ENCODE measurements at places on chromosomes 2 and 18. TPM values are rescaled to one million over a fixed set of nuclear protein-coding genes. Genes with fewer than 3 reads are reported as not detected.

DNA sequence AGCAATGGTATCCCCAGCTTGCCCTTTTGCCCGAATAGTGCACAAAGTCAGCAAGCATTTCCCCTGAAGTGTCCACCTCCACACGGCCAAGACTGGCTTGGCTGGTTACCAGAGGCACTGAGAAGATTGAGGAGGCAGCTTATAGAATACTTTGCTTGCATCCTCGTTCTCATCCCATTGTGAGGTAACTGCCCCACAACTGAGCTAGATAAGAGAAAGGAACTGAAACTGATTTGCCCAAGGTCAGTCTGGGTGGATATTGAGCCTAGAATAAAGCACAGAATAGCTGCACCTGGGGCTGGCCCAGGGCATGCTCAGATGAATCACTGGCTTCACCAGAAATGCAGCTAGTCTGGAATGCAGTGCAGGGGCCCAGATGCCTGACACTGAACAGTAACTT lies 32.7 kb upstream of the MAP4K3 start:
- peak; percentile 29 for DNase-seq

The EGR4 gene
- not detected for polyA plus RNA-seq

DNA sequence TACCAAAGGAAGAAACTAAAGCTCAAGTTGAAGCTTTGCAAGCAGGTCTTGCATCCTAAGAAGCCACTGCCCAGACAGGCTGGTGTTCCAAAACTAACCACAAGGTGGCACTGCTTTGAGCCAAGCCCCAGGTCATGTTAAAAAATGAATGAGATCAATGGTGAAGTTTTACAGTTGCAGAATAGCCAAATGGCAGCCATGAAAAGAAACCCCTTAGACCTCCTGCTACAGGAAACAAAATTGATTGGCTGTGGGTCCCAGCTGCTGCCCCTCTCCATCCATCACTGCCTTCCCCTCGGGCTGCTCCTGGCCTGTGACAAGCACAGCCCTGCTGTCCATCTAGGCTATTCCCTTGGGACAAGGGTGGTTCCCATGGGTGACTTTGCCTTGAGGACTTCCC lies 20.7 kb upstream of the MREG start:
- DNase-seq = peak; percentile 33

- DNase-seq = peak; percentile 11
Measured at GRCh38 chr18:79133724-79134123, 64.5 kb downstream of the ATP9B start.

The GAL3ST2 gene
- not detected for polyA plus RNA-seq

DNA sequence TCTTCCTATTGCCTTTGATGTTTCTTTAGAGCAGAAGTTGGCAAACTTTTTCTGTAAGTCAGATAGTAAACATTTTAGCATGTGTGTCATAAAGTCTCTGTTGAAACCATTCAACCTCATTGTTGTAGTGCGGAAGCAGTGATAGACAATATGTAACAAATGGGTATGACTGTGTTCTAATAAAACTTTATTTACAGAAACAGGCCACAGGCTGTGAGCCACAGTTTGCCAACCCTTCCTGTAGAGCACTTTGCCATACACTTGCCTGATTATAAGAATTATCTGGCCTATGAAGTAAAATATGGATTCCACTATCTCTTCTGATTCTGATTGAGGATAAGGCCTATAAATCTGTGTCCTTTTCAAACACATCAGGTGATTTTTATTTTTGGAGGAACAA lies 237.4 kb downstream of the DOK6 start:
- no peak for DNase-seq

GRCh38 chr2:218075975-218076811 lies 7.1 kb downstream of the RUFY4 start:
- no peak for DNase-seq

DNA sequence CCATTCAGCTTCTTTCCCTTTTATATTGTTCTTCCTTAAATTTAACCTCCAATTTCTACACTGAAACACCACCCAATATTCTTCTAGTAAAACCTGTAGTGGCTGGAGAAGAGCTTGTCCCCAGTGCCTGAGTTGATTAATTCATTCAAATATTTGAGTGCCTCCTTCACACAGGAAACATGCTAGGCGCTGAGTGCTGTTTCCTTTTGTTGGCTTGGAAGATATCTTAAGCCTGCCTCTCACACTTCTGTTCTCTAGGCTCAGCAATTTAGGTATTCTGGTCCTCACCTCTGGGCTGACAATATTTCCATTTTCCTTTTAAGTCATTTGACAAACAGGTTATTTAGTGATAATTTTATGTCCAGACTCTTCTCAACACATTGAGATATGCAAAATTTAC lies 185.4 kb downstream of the SETBP1 start:
- DNase-seq = no peak

- no peak for DNase-seq
Measured at GRCh38 chr2:47725808-47726207, 57.1 kb upstream of the MSH6 start.

The CCDC150 gene
- polyA plus RNA-seq = 3.2 TPM

DNA sequence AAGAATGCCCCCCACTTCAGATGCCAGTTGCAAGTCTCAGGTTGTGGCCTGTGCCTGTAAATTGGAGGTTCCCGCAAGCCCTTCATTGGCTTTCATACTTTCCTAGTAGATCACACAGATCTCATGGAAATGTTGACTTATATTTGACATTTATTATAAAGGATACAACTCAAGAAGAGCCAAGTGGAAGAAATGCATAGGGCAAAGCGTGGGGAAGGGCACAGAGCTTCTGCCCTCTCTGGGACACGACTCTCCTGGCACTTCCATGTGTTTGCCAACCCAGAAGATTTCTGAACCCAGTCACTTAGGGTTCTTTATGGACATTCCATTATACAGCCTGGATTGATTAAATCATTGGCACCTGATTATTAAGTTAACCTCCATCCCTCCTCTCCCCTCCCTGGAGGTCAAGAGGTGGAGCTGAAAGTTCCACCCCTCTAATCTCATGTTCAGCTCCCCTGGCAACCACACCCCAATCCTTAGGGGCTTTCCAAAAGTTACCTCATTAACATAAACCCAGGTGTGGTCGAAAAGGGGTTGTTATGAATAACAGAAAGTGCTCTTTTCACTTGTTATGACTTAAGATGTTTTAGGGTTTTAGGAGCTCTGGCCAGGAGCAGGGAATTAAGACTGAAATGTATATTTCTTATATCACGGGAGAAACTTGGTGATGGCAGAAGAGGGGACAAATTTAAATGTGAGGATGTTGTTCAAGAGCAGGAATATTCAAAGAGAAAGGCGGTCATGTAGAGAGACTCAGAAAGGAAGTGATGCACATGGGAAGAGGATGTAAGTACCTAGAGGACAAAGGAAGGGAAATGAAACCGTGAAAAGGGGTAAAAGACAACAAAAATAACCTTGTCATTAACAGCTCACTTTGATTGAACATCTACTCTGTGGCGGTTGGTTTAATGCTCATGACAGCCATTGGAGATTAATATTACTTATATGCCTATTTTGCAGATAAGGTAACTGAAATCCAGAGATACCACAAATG lies 31.8 kb downstream of the SP100 start:
- no peak for DNase-seq

DNA sequence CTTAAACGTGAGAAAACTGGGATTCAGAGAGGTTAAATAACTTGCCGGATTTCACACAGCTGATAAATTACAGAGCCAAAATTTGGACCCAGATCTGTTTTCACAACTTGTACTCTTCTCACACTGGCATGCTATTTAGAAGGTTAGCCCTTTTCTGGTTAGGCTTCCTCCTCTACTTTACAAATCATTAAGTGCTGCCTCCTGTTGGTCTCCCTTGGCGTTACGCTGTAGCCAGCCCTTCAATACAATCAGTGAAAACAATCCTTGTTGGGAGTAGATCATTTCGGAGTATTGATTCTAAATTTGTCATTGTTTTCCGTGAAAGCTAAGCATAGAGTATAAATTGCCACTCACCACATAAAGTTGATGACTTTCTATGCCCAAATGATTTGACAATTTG lies 153.5 kb downstream of the ARHGAP15 start:
- no peak for DNase-seq

- no peak for DNase-seq
Measured at GRCh38 chr18:10074110-10074509, 160.3 kb downstream of the VAPA start.

DNA sequence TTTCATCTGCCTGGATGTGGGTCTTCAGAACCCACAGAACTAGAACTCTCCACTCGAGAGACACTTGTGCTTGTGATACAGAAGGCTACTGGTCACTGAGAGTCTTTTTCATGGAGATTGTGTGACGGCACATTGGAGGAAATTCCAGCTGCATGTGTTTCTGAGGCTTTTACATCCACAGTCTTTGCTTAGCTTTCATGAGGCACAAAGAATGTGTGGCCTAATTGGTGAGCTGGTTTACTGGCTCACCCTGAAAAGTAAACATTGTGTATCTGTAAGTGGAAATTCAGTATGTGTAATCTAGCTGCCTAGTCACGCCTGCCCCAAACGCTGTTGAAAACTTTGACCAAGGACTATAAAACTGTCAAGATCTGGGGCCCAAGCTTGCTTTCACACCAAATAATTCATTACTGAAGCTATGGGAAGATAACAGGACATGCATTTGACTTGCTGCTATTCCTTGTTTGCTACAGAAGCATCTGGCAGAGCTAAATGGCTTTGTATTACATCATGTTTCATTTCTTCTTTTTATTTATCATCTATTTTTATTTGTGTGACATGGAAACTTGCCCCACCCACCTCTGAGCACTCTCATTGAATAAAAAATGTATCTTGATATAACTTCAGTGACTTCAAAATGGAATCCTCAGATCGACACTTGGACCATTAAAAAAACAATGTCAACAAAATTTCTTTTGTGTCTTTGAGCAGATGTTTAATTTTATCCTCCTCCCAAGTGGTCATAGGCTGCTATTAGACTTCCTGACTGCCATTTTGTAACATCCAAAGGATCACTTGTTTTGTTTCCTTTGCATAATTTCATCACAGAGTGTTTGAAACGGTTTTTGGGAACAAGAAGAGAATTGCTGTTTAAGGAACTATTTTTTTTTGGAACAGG lies 80.2 kb downstream of the EFEMP1 start:
- no peak for DNase-seq

DNA sequence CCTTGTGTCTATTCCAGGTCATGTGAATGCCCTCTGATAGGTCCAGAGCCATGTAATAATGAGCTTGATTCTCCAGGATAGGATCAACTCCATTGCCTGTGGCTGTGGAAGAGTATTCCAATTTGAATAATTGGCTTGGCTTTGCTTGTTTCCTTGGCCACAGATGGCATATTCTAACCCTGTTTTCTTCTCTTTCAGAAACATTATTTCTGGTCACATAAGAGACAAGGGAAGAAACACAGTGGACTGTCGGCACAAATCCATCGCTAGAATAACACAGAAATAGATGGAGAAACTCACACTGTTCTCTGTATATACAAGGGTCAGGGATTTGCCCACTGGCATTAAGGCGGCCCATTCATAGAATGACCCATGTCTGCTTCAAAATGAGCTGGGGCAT lies 278.4 kb upstream of the CCDC68 start:
- DNase-seq = no peak

GRCh38 chr2:113240915-113241911 lies 37.5 kb downstream of the PAX8 start:
- DNase-seq = no peak

DNA sequence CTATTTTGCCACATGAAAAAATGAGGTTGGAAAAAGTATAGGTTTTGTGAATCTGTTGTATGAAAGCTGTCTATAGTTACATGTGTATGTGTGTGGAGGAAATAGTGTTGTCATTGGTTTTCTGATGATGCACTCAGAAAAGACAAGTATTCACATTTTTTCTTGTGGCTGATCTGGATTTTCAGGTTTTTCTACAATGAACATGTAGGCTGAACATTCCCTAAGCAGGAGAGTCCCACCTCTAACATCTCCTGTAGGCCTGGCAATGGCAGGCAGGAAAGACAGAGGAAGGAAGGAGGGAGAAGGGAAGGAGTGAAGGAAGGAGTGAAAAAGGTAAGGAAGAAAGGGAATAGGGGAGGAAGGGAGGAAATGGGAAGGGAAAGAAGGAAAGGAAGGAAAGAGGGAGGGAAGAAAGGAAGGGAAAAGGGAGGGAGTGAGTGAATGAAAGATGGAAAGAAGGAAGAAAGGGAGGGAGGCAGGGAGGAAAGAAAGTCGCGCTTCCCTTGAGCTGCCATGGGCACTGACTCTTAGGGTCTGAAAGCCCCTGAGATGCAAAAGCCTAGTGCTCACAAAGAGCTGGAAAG lies 495 bp upstream of the IL36RN start:
- DNase-seq = no peak

The RAB27B gene
- 0.30 TPM for polyA plus RNA-seq

DNA sequence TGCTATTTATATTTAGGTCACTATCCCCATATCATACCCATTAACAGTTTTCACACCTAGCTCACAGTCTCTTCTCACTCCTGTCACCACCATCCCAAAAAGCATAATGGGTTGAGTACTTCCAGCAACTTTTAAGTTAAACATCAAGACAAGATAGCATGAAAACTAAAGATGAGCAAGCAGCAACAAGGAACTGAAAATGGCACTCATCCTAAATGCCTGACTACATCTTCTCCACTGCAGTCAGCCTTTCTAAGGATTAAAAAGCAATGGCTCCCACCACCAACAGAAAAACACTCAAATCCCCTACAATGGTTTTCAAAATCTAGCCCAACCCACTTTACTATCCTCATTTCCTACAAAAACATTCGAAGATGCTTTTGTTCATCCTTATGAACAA lies 38.2 kb downstream of the CUL3 start:
- no peak for DNase-seq

GRCh38 chr2:225582355-225583116 lies 183.0 kb downstream of the NYAP2 start:
- no peak for DNase-seq

- DNase-seq = no peak
Measured at GRCh38 chr2:173854840-173855239, 110.3 kb downstream of the SP3 start.

The OST4 gene
- polyA plus RNA-seq = 202 TPM

The CCDC85A gene
- polyA plus RNA-seq = 6.1 TPM

DNA sequence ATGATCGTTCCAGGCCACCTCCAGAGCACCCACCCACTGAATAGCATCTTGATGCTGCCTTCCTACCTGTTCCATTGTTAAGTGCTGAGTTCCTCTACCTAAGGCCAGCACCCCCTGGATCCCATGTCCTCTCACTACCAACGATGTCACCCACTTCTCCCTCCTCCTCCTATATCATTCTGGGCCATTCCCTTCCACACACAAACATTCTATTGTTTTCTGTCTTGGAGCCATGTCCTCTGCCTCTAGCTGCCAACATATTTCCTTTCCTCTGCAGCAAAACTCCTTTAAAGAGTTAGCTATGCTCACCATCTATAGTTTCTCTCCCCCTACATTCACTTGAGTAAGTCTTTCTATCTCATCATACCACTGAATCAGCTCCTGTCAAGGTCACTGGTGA lies 64.0 kb upstream of the ACKR3 start:
- DNase-seq = no peak

GRCh38 chr2:118975133-118975532 lies 33.1 kb downstream of the MARCO start:
- no peak for DNase-seq

The DNAJC27 gene
- 8.1 TPM for polyA plus RNA-seq

The SETBP1 gene
- 19.5 TPM for polyA plus RNA-seq

- DNase-seq = no peak
Measured at GRCh38 chr2:109676346-109676902, 62.3 kb downstream of the SOWAHC start.
